ENCODE measurements at places on chromosomes 16 and 17.

- peak; percentile 43 for DNase-seq
Measured at GRCh38 chr16:23148513-23149266, 562 bp downstream of the USP31 start.

DNA sequence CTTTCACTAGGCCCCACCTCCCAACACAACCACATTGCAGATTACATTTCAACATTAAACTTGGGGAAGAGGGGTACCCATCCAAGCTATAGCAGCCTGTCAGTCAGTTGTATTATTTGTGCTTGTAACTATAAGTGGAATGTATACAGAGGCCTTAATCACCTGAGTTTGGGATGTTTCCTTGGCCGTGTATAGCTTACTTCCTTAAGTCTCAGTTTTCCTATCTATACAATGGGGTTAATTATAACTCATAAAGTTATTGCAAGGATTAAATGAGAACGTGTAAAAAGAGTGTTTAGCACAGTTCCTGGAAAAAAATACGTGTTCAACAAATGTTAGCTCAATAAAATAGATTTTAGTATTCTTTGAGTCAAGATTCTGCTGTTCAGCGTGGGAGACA, 165.5 kb upstream of the FAM20A start:
- DNase-seq, result no peak

GRCh38 chr16:17812771-17813170, 342.0 kb upstream of the XYLT1 start:
- no peak for DNase-seq

- peak; percentile 83 for DNase-seq
Measured at GRCh38 chr17:17416400-17417360, 60.1 kb upstream of the MED9 start.

GRCh38 chr16:16071631-16072244, 122.3 kb downstream of the ABCC1 start:
- peak; percentile 63 for DNase-seq

DNA sequence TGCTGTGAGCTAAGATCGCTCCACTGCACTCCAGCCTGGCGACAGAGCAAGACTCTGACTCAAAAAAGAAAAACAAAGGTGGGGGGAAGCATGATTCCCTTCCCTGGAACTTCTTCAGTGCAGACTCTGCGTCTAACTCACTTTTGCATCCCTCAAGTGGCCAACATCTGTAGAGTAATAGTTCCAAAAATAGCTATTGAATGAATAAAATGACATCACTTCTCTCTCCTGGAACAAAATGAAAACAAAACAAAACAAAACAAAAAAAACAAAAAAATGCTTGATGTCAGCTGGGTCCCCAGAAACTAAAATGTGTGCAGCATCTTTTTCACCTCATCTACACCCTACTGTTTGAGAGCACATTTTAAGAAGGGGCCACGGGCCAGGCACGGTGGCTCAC, 197.7 kb upstream of the NOG start:
- DNase-seq, result peak; percentile 5

GRCh38 chr16:11675561-11676511, 7.6 kb downstream of the SNN start:
- peak; percentile 85 for DNase-seq

DNA sequence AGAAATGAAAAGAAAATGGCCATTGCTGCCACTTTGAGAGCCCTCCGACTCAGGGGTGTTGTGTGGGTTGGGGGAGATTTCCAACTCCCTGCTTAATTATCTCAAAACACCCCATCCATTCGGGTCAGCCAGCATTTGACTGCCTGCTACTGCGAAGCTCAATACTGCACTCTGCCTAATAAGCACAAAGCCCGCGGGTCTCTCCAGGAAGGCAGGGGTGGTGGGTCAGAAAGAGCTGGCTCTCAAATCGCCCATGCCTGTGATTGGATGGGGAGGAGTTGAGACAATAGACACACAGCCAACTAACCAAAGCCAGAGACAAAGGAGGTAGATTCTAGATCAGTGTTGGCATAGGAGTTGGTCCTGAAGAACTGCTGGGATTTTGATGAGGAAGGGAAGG, 2.3 kb upstream of the XAF1 start:
- peak; percentile 6 for DNase-seq

GRCh38 chr17:63042256-63042812, 76.3 kb downstream of the TANC2 start:
- DNase-seq, result peak; percentile 30

DNA sequence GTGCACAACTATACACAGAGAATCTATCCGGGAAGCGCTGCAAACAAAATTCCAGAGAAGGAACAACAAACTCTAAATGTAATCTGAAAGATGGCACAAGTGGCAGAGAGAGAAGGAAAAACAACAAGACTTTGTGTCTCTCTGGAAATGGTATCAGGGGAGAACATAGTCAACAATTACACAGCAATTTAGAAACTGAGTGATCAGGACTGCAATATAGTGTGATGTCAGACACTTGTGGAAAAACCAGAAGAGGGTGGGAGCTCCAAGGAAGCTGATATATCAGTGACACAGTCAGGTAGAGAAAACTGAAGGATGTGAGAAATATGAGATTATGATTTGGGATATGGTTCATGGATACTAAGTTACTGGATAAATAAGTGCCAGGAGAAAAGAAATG, 8.2 kb downstream of the ZNF19 start:
- no peak for DNase-seq

GRCh38 chr17:58047376-58048150, 35.7 kb upstream of the DYNLL2 start:
- DNase-seq, result no peak

GRCh38 chr16:58028541-58029070, 3.1 kb downstream of the MMP15 start:
- DNase-seq, result no peak

DNA sequence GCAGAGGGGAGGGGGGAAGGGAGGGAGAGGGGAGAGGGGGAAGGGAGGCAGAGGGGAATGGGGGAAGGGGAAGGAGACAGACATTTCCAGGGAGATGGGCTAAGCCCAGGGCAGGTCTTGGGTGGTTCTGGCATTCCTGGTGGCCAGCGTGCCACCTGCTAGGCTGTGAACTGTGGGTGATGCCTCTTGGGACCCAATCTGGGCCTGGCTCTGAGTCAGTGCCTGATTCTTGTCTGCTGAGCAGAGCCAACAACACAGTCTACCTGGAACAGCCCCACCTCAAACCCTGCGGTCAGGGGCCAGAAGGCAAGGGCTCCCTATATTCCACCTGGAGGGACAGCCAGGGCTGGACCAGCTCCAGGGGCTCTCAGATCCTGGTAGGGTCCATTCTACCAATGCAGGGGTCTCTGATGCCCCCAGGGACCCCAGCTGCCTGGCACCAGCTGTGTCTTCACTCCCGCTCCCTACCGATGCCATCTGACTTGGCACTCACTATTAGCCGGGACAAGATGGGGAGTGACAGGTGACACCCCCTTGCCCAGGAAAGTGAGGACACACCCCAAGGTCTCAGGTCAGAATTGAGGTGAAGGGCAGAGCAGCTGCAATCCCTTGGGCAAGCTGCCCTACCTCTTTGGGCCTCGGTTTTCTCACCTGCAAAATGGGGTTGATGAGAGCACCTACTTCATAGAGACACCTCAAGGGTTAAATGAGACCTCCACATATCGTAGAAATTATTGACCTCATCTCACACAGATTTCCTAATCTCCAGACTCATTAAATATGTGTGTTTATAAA, 87.2 kb downstream of the LITAF start:
- no peak for DNase-seq

DNA sequence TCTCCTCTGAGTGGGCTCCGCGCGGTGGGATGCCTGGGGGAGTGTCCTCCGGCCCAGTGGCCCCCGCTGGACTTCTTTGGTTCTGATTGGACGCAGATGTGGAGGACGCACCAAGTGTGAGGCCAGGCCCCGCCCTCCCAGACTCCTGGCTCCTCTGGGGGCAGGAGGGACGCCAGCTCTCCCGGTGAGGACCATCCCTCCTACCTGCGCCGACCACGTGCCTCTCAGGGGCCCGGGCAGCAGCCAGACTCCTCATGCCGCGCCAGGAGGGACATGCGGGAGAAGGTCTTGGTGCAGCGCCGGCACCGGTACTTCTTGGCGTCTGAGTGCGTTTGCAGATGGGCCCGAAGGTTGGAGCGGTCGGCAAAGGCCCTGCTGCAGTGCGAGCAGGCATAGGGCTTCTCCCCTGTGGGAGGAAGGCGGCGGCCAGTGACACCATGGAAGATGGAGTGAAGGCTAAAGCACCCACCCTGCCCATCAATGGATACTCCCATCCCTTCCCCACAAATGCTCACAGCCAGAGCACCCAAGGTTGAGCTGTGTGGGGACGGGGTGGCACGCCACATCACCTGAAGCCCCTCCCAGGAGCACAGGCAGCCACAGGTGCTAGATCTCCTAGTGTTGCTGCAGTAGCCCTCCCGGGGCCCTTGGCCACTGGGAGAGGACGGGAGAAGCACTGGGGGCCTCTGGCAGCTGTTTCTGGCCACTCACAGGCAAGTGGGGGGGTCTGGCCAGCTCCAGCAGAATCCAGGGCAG, 7.9 kb downstream of the SNAI3 start:
- no peak for DNase-seq

DNA sequence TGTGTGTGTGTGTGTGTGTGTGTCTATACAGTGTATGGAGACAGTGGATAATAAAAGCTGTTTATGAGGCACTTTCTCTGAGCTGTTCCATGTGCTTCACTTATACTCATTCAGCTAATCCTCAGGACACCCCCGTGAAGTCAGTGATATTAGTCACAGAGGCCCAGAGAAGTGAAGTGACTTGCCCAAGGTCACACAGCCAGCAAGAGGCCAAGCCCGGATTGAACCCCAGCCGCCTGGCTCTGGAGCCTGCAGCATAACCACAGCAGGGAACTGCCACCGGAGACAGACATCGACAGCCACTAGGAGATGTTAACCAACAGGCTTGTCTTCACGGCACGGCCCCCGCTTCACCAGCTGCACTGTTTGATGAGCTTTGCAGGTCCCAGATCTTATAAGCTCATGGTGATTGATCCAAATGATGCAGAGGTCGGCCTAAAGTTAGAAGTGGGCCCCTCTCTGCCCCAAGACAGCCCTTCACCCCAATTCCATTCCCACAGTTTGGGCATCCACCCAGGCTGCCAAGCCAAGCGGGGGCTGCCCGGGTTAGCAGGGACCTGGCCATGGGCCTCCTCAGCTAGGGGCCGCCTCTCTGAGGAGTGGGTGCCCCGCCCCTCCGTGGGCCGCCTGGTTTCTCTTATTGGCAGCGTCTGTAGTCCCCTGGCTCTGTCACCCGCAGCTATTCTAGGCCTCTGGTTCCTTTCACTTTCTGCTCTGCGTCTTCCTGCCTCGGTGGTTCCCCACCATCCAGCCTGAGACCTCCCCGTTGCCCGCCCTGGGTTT, 30.9 kb downstream of the SOCS1 start:
- DNase-seq, result no peak

GRCh38 chr17:49976163-49976827, 7.3 kb downstream of the DLX4 start:
- no peak for DNase-seq

GRCh38 chr16:72825912-72826621, 221.9 kb downstream of the ZFHX3 start:
- DNase-seq, result no peak

- DNase-seq, result no peak
Measured at GRCh38 chr17:28317099-28317965, 1.7 kb upstream of the TMEM97 start.

- no peak for DNase-seq
Measured at GRCh38 chr16:66692341-66692740, 4.2 kb downstream of the CMTM4 start.

DNA sequence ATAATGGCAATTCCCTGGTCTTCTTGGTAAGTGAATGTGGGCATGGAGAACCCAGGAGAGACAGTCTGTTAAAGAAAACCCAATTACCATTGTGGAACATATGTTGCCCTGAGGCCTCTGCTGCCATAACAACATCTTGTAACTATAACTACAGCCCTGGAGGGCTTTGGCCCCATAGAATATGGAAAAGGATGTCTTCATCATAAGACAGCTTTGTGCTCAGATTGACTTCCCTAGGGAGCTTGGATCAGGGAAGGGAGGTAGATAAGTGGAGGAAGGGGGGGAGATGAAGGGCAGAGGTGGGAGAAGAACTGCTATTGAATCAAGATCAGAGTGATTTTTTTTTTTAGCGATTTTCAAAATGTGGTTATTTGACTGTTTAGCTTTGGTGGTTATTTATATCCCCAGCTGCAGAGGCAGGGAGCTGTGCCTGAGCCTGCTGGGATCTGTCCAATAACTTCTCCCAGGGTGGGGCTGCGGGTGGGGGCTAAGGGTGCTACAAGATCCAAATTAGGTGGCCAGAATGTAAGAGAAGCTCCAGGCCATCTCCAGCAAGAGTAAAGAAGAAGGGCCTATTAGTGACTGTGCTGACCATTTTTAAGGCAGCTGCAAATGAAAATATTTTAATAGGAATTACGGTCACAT, 5.3 kb upstream of the KAT7 start:
- peak; percentile 40 for DNase-seq

- DNase-seq, result peak; percentile 28
Measured at GRCh38 chr17:32927724-32928585, at the start of gene TMEM98. Gene TMEM98, plus strand, starts transcription at chr17:32928153. Its CDS starts 3,376 bp downstream, at chr17:32931529.
